CD4-positive, alpha-beta T cell treated with Interleukin-4 for 1 hour (primary cell): ENCODE measurements at places on chromosomes 1 and 21.
A peak's percentile ranks its signal among the peaks of the same experiment; 100 is the strongest.

GRCh38 chr1:66176832-66177231 lies 357.1 kb upstream of the SGIP1 start:
- DNase-seq: no peak

DNA sequence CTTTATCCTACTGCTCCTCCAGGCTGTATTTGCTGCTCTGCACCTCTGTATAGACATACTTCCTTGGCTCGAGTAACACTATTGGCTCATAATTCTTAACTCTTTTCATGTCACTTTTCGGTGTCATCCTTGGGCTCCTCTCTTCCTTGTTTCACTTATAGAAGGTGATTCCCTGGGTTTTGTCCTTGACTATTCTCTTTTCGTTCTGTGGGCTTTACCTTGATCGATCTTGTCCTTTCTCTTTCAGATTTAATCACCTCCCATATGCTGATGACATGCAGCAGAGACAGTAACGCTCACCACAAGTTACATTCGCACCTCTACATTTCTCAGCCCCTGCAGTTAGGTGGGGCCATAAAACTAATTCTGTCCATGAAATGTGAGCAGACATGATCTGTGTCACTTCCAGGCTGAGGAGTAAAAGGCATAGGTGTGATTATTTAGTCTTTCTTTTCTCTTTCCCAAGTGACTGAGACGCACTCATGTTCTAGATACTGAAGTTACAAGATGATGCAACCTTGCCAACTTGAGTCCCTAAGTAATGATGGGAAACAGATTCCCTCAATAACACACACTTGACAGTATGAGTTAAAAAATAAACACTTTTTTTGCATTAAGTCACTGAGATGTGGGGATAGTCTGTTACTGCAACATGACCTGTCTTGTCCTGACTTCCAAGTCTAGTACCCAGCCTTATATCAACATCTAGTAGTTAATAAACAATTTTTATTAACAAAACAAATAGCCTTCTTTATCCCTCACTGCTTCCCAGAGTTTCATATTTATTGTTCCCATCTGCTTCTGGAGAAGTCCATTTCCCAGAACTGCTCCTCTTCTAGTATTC lies 49.9 kb upstream of the HAO2 start:
- DNase-seq: no peak

DNA sequence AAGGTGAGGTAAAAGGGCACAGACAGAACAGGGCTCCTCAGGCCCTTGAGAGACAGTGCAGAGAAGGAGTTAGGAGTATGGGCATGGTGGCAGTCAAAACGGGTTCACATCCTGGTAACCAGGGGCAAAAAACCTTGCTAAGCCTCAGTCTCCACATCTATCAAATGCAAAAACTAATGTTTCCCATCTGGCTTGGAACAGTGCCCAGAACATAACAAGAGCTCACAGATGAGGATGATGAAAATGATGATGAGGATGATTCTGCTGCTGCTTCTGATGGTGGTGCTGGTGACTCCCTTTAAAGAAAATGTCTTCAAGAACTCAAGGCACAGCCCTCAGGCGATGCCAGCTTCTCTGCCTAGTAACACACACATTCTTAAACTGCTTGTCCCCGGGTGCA lies 24.1 kb downstream of the HHIPL2 start:
- DNase-seq: no peak

- no peak for DNase-seq
Observed at GRCh38 chr1:119593805-119594204, 54.3 kb downstream of the ZNF697 start.

GRCh38 chr1:9331016-9331415 lies 38.3 kb downstream of the SPSB1 start:
- no peak for DNase-seq

DNA sequence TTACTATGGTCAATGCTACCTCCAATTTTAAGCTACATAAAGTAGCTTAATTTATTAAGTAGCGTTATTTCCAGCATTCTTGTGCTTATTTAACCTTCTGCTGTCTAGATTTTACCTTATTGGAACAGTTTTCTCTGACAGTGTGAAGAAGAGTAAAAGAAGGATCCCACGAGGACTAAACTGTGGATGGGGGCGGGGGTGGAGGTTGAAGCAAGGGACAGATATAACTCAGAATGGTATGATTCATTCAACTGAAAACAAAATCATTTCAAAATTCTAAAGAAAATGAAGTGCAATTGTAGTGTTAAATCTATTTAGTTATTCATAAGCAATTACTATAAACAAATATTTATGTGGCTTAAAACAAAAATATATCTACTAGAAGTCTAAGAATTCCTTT lies 11.5 kb upstream of the VAV3 start:
- no peak for DNase-seq

DNA sequence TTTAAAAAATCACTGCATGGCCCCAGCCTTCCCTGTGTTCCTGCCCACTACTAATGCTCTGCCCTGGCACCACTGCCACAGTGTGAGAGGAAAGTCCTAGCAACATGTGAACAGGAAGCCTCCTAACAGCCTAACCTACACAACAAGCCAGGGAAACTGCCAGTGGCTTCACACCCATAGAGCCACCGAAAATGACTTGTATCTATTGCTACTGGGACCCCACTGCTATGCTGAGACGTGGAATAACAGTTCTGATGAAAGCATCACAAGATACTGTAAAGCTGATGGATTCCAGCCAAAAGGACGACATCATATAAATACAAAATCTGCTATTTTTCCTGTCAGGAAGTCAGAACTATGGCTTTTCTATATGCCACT lies 74.9 kb downstream of the JAK1 start:
- peak; percentile 17 for DNase-seq

DNA sequence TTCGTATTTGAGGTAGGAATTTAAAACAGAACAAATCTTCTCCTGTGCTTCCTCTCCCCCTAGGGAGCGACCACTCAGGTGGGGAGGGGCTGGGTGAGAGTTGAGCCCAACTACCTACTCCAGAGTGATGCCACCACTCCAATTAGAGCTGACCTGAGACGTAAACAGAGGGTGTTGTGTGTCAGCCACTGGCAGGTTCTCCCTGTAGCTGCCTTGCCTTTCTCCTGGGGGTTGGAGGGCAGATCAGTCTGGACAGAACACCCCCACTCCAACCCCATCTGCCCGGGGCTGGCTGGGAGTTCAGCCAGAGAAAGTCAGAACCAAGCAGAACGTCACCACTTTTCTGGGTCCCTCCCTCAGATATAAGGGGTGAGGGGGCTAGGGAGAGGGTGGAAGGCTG lies 2.0 kb downstream of the HPDL start:
- DNase-seq: no peak

- no peak for DNase-seq
Observed at GRCh38 chr1:6197746-6198427, 1.5 kb downstream of the RPL22 start.

GRCh38 chr1:246165826-246166709 lies 341.0 kb downstream of the SMYD3 start:
- DNase-seq: no peak

GRCh38 chr1:148379170-148379500 lies 104.0 kb downstream of the PPIAL4G start:
- no peak for DNase-seq

- DNase-seq: no peak
Observed at GRCh38 chr1:3767328-3767925, 5.1 kb upstream of the SMIM1 start.

DNA sequence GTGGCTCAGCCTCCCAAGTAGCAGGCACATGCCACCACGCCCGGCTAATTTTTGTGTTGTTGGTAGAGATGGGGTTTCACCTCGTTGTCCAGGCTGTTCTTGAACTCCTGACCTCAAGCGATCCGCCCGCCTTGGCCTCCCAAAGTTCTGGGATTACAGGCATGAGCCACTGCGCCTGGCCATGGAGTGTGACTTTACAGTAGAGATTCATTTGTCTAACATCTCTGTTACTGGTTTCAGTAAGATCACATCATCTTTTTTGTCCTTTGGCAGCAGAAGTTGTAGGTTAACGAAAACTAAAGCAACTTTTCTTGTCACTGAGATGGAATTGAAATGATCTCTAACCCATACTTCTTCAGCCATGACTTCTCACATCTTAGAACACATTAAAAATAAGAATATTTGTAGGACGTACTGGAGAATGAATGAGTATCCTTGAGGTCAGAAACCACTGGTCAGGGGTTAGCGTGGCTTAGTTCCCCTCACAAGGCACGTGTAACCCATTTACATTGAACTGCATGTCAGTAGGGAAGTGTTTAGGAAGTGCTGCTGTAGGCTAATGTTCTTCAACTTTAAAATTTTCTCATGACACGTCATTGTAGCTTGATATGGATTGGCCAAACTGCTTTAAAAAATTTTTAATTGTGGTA lies 75.9 kb downstream of the CAMTA1 start:
- no peak for DNase-seq

GRCh38 chr21:43827015-43827611 lies 37.7 kb downstream of the RRP1 start:
- DNase-seq: no peak

DNA sequence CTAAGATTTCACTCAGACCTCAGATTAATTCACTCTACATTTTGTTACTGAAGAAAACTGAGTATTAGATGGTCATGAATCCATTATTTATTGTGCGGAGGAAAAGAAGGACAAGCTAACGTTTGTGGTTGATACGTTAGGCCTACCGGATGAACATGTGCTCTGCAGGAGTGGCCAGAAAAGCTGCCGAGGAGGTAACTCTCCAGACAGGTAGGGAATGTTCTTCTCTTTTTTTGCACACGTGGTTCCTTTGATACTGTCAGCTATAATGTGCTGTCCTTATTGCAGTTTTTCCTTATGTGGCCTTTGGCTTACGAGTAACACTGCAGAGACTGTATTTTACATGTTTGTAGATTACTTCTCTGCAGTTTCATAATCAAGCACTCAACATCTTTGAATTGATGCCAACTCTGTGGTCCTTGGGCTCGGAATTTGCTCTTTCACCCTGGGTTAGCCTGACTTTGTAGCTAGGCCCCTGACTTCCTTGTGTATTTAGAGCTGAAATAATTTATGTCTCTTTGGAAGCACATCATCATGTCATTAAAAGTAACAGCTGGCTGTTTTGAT lies 13.6 kb downstream of the MTR start:
- DNase-seq: no peak

DNA sequence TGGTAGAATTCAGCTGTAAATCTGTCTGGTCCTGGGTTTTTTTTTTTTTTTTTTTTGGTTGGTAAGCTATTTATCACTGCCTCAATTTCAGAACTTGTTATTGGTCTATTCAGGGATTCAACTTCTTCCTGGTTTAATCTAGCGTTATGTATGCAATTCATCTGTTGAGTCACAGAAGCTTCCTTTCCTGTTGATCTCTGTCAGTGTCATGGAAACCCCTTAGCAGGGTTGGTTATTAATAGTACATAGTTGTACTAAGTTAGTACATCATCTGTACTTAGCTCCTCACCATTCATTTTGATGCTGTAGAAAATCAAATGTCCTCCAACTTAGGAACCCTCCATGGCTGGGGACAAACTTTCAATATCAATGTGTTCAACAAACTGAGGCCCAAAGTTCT lies 51.0 kb upstream of the BARHL2 start:
- DNase-seq: no peak

DNA sequence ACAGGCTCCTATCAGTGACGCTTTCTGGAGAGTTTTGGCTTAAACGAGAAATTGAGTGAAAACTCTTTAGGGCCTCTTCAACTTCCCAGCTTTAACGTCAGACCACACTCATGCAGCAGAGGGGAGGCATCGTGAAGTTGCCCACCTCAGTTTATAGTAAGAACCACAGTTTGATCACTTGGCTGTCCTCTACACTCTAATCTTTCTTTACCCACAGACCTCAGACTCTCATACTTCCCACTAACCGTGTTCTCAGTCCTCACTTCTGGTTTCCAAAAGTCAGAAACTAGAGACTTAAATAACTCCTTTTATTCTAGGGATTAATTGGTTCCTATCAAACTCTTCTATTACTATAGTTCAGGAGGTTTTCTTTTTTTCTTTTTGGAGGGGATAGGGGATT lies 302.2 kb downstream of the NTNG1 start:
- no peak for DNase-seq

- no peak for DNase-seq
Observed at GRCh38 chr1:2492091-2492490, 16.0 kb downstream of the PLCH2 start.

- no peak for DNase-seq
Observed at GRCh38 chr1:76029331-76029730, 45.2 kb upstream of the ST6GALNAC3 start.

- DNase-seq: no peak
Observed at GRCh38 chr1:210625715-210626114, 297.0 kb downstream of the HHAT start.

DNA sequence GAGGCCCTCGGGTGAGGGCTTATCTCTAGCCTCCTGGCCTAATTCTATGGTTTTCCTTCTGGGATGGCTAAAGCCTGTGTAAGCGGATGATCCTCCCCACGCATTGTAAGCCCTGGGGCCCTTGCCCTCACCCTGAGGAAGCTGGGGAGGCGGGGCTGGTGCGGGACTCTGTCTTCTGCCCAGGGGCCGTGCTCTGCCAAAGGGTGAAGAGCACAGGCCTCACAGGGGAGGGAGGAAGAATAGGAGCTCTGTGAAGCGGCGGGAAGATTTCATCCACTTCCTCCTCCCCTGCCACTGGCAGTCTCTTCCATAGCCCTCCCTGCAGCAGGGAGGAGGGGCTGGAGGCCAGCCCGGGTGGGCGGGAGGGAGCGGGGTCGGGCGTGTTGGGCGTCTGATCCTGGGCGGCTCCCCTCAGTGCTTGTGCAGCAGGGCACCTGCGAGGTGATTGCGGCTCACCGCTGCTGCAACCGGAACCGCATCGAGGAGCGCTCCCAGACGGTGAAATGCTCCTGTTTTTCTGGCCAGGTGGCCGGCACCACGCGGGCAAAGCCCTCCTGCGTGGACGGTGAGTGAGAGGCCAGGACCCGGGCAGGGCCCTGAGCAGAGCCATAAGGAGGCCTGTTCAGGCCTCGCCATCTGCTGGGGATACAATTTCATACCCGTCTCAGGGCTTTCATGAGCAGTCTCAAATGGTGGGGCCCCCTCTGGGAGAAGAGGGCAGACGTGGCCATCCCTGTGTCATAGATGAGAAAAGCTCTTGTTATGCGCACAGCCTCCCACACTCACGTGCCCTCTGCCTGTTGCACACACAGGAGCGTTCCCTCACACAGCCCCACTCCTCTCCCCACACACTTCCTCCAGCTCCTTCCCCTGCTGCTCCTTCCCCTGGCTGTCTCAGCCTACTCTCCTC lies 7.7 kb upstream of the PPM1J start:
- no peak for DNase-seq
